Lung microvascular endothelial cell (primary cell): ENCODE measurements at places on chromosomes 7 and 10. TPM values are rescaled to one million over a fixed set of nuclear protein-coding genes. Genes with fewer than 3 reads are reported as not detected.
A peak's percentile ranks its signal among the peaks of the same experiment; 100 is the strongest.

DNA sequence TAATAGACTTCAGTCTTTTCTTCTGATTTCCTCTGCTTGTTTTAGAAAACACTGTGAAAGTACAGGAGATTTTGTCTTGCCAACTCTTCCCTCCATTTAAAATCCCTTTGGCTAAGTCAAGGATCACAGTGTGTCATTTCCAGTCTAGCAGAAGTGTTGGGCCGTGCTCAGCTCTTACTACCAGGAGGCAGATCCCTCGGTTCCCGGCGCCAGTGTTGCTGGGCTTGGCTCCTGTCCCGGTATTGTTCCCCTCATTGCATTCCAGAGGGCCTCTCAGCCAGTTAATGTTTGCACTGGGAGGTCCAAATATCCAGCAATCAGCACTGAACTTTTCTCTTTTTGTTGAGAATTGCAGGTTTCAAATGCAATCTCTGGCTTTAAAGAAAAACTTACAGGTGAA is 612.1 kb upstream of the MGMT start:
- peak; percentile 92 for DNase-seq

GRCh38 chr7:127393368-127394058 is 1.0 kb upstream of the ZNF800 start:
- DNase-seq = peak; percentile 10

DNA sequence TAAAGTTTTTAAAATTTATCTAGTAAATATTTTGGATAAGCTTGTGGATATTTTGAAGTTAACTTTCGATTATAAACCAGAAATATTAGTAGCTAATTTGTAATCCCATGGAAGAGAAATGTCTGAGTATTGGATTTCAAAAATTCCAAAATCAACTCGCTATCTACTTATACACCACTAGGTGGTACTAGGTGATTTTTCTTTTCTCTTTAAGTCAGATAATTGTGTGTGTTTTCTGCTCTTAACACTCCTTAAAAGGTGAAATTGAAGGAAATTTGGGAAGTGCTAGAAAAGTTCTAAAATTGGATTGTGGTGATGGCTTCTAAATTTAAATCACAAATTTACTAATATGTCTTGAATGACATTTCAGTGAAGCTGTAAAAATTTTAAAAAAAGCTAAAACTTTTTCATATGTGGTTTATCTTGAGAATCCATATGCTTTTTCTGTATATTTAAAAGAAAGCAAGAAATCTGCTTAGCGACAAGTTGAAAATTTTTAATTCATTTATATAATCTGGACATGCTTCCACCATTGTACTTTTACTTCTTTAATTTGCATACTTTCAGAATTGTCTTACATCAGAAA is 90.2 kb downstream of the IPMK start:
- peak; percentile 58 for DNase-seq

The PAPOLB gene
- total RNA-seq = under 0.01 TPM in 2 replicates

DNA sequence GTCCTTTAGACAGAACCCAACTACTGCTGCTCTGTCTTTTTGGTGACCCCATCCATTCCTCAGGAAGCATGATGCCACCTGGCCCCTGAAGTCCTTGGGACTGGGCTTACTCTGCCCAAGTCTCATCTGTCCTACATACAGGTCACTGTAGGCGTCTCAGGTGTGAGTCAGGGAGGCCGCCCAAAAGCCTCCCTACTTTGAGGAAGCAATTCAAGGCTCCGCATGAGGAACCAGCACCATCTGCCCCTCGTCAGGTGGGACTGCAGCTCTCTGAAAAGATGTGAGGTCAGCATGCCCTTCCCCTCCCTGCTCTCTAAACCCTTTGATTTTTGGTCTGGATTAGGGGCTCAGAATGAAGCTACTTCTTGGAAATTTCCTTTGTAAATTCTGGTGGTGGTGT is 354.8 kb downstream of the CXCL12 start:
- no peak for DNase-seq

- peak; percentile 55 for DNase-seq
Observed at GRCh38 chr10:126027692-126028091, 131.3 kb downstream of the FANK1 start.

The SLC29A4 gene
- 0.99 and 1.1 TPM in 2 replicates for total RNA-seq

- no peak for DNase-seq
Observed at GRCh38 chr7:25669281-25669781, 441.0 kb upstream of the NPVF start.

The ATP6V0E2 gene
- 3.0 and 13.3 TPM in 2 replicates for total RNA-seq

GRCh38 chr10:69043931-69044531 is 43.9 kb upstream of the SRGN start:
- DNase-seq = no peak

DNA sequence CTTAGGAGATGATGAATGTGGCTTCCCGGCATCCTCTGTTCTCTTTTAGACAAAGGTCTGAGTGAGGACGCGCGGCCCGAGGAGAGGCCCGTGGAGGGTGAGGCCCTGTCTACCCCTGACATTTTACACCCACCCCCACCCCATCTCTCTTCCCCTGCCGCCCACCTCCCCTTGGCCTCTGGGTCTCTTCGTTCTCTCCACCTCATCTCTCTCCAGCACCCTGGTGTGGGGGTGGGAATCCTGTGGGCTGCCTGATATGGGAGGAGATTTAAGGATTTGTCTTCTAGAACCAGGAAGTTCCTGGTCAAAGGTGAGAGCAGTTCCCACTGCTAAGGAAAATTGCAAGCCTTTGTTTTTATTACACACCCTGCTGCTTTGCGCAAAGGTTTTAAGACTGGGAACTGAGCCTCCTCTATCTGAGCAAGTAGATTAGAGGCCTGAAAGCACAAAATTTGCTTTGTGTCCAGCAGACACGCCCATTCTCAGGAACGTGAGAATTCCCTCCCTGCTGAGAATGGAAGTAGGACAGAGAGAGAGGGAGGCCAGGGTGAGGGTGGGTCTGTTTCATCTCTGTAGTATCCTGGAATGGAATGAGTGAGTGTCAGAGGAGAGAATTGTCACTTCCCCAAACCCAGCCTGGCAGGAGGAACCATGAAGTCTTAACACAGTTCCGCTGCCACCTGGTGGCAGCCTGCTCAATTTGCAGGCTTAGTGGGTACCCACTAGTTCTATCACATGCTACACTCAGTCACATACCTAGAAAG is 91.2 kb downstream of the GTF2IRD1 start:
- peak; percentile 59 for DNase-seq
